ENCODE measurements at places on chromosomes 1 and 21. TPM values are rescaled to one million over a fixed set of nuclear protein-coding genes. Genes with fewer than 3 reads are reported as not detected.

CLEC20A gene
- not detected for total RNA-seq

LCE1E gene
- total RNA-seq, result not detected

SPRR1A gene
- not detected for total RNA-seq

AMIGO1 gene
- 1.2 TPM for total RNA-seq

MRPL24 gene
- total RNA-seq, result 135 TPM

LAX1 gene
- 15.2 TPM for total RNA-seq

NASP gene
- total RNA-seq, result 251 TPM

- no peaks in the 10 kb centered on the region for H3K36me3 ChIP-seq
- no peak overlapping the region for H3K4me3 ChIP-seq
- H3K27ac ChIP-seq, result no peak overlapping the region
- H3K4me1 ChIP-seq, result no peaks in the 10 kb centered on the region
- DNase-seq, result no peak
These were observed 879.9 kb downstream of the AMY1C start for GRCh38 chr1:104629589-104629988.

- H3K4me3 ChIP-seq, result no peak overlapping the region
- no peaks in the 10 kb centered on the region for H3K27me3 ChIP-seq
- H3K36me3 ChIP-seq, result peaks cover 68% of the 10 kb centered on the region
- no peak overlapping the region for H3K27ac ChIP-seq
These were observed 8.7 kb upstream of the NRAS start for GRCh38 chr1:114725230-114725629.

- DNase-seq, result no peak
- no peak overlapping the region for H3K4me3 ChIP-seq
- H3K27me3 ChIP-seq, result peaks cover 15% of the 10 kb centered on the region
- H3K27ac ChIP-seq, result no peak overlapping the region
These were observed 15.1 kb upstream of the TUT4 start for GRCh38 chr1:52567943-52568342.

- H3K4me1 ChIP-seq, result no peaks in the 10 kb centered on the region
- no peaks in the 10 kb centered on the region for H3K27me3 ChIP-seq
- no peak for DNase-seq
- no peak overlapping the region for H3K4me3 ChIP-seq
These were observed 249.1 kb downstream of the GREM2 start for GRCh38 chr1:240362826-240363225.

DNA sequence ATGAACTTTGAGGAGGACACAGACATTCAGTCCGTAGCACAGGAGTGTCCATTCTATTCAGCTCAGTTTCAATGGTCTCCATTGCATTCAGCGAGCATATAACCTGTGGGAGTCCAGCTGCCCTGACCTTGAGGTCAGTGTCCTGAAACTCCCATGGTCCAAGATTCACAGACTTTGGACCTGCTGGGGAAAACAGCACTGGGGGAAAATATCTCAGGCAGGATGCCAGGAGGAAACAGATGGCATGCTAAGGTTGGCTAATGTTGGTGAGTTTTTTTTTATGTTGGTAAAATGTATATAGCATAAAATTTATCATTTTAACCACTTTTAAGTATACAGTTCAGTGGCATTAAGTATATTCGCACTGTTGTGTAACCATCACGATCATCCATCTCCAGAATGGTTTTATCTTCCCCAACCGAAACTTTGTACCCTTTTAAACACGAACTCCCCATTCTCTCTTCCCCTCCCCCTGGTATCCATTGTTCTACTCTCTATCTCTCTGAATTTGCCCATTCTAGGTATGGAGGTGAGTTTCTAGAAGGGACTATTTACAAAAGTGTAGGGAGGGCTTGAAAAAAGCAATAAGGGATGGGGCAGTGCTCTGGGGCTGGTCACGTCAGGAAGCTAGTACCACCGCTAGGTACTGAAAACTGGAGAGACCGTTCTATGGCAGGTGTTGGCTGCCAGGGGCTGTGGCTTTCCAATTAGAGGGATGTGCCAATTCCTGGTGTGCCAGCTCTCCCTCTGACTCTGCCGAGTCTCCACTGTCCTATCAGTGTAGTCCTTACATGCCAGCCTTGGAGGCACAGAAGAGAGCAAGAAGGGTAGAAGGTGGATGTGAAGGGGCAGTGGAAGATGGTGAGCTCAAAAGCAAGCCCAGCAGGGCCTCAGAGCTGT is 85.3 kb downstream of the FOXD2 start:
- no peak for DNase-seq
- H3K4me3 ChIP-seq, result no peak overlapping the region
- no peaks in the 10 kb centered on the region for H3K36me3 ChIP-seq
- H3K27me3 ChIP-seq, result peaks cover 25% of the 10 kb centered on the region

- no peaks in the 10 kb centered on the region for H3K36me3 ChIP-seq
- no peaks in the 10 kb centered on the region for H3K27me3 ChIP-seq
- no peak overlapping the region for H3K27ac ChIP-seq
- H3K4me3 ChIP-seq, result no peak overlapping the region
These were observed 852.9 kb upstream of the ADGRL4 start for GRCh38 chr1:79859212-79859948.

GRCh38 chr21:14863745-14864210 is 201.0 kb downstream of the NRIP1 start:
- H3K27me3 ChIP-seq, result no peaks in the 10 kb centered on the region
- H3K27ac ChIP-seq, result no peak overlapping the region
- peaks cover 5% of the 10 kb centered on the region for H3K4me1 ChIP-seq
- H3K4me3 ChIP-seq, result no peak overlapping the region

DNA sequence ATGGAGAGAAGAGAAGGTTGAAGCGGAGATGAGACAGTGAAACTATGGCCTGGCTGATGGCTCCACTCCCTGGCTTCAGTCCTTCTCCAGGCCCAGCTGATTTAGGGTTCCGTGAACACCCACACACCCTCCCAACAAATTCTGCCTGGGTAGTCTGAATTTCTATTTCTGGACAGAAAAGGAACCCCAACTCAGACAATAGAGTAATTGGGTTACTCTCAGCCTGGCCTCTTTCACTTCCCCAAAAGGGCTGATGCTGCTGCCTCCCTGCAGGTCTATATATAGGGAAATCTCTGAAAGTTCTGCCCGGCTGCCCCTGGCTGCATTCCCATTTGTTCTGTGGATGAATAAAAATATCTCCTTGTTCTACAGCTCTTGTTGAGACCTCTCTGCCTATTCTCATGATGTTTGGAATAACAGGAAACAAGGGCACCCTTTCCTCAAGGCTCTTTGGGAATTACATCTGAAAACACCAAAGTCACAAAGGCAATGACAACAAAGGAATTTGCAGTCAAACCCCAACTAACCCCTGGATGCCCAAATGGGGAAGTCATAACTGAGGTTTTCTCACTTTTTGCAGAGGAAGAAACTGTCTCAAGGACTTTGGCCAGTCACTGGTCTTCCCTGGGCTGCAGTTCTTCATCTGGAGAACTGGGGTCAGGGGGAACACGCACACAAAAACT is 11.4 kb upstream of the ZSCAN20 start:
- no peaks in the 10 kb centered on the region for H3K4me1 ChIP-seq
- no peaks in the 10 kb centered on the region for H3K36me3 ChIP-seq
- DNase-seq, result no peak
- no peak overlapping the region for H3K27ac ChIP-seq

DNA sequence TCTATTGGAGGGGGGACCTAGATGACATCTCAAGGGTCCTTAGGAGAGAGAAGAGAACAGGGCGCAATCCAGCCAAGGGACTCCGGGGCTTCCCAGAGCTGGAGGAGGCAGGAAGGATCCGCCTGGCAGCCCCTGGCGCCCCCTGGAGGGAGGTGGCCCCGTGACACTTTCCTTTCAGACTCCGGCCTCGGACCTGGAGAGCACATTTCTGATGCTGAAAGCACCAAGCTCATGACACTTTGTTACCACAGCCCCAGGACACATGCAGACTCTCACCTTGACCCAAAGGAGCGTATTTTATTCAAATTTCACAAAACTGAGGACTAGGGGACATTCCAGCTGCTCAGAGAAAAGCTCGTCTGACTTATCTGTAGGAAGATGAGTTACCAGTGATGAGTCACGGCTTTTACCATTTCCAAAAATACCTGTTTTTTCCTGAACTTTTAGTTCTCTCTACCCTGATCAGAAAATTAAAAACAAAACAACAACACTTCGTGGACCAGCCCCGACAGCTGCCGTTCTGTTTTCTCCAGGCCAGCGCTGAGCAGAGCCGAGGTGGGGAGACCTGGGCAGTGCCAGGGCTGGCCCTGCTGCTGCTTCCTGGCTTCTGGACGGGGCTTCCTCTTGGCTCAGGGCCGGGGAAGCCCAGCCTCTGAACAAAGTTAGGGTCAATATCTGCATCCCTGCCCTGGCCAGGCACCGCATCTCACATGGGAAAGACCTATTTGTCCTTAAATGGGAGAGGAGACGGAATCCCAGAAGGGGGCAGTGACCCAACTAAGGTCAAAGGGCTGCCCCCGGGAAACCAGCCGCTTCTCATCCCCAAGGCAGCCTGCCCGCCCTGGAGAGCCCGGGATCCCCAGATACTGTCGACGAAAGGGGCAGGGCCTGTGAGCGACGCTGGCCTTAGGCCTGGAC is 21.6 kb upstream of the POFUT2 start:
- peaks cover 9% of the 10 kb centered on the region for H3K27me3 ChIP-seq
- H3K36me3 ChIP-seq, result no peaks in the 10 kb centered on the region
- peak; percentile 18 for DNase-seq
- no peak overlapping the region for H3K4me3 ChIP-seq
- peak overlapping the region; percentile 74 for H3K27ac ChIP-seq

- H3K27me3 ChIP-seq, result no peaks in the 10 kb centered on the region
- no peaks in the 10 kb centered on the region for H3K4me1 ChIP-seq
- H3K36me3 ChIP-seq, result peaks cover 2% of the 10 kb centered on the region
- no peak overlapping the region for H3K27ac ChIP-seq
- no peak for DNase-seq
- H3K4me3 ChIP-seq, result no peak overlapping the region
These were observed 80.3 kb downstream of the SCMH1 start for GRCh38 chr1:41161846-41162245.

DNA sequence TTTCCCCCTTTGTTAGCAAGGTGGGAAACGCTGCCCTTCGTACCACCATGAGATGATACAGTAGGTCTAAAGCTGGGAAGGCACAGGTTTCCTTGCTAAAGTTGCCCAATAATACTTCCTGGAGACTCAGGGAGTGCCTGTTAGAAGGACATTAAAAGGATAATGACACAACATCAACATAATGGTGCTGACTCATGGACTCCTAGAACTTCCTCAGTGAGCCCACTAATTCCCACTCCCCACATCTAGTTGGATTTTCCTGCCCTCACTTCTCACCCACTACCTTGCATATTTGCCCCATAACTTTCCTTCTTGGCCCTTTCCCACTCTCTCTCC is 17.5 kb downstream of the CFAP45 start:
- no peaks in the 10 kb centered on the region for H3K4me1 ChIP-seq
- no peak overlapping the region for H3K27ac ChIP-seq
- H3K36me3 ChIP-seq, result no peaks in the 10 kb centered on the region
- peaks cover 6% of the 10 kb centered on the region for H3K27me3 ChIP-seq

DNA sequence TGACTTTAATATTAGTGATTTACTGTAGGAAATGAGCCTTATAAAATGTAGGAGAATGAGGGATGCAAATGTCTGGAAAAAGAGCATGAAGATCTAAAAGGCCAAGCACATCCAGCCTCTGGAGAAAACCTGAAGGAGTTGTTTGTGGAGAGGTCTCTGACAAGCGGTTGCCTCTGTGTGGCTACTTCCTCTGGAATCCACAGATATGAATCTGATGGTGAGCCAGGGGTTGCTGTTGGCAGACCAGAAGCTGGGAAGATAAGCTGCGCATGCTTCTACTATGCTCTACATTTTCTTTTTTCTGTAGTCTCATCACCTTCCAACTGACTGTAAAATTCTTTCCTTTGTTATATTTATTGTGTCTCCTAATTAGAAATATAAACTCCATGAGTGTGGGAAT is 248.6 kb downstream of the OLFM3 start:
- no peaks in the 10 kb centered on the region for H3K4me1 ChIP-seq
- H3K27me3 ChIP-seq, result no peaks in the 10 kb centered on the region
- H3K36me3 ChIP-seq, result no peaks in the 10 kb centered on the region
- no peak overlapping the region for H3K4me3 ChIP-seq
- no peak for DNase-seq

GRCh38 chr1:10724511-10724910 is 71.9 kb downstream of the CASZ1 start:
- H3K4me3 ChIP-seq, result no peak overlapping the region
- DNase-seq, result no peak
- H3K27me3 ChIP-seq, result peaks cover 2% of the 10 kb centered on the region
- no peaks in the 10 kb centered on the region for H3K36me3 ChIP-seq

GRCh38 chr1:174550296-174550695 is 102.5 kb downstream of the GPR52 start:
- no peak for DNase-seq
- H3K4me3 ChIP-seq, result no peak overlapping the region
- no peaks in the 10 kb centered on the region for H3K4me1 ChIP-seq
- peaks cover 3% of the 10 kb centered on the region for H3K36me3 ChIP-seq
- H3K27me3 ChIP-seq, result no peaks in the 10 kb centered on the region

- no peaks in the 10 kb centered on the region for H3K36me3 ChIP-seq
- no peak overlapping the region for H3K27ac ChIP-seq
- no peak overlapping the region for H3K4me3 ChIP-seq
These were observed 11.5 kb downstream of the PALMD start for GRCh38 chr1:99657213-99658030.

GRCh38 chr1:61746813-61747212 is 4.5 kb downstream of the PATJ start:
- peaks cover 14% of the 10 kb centered on the region for H3K4me1 ChIP-seq
- peaks cover 10% of the 10 kb centered on the region for H3K36me3 ChIP-seq
- no peaks in the 10 kb centered on the region for H3K27me3 ChIP-seq
- no peak overlapping the region for H3K27ac ChIP-seq

DNA sequence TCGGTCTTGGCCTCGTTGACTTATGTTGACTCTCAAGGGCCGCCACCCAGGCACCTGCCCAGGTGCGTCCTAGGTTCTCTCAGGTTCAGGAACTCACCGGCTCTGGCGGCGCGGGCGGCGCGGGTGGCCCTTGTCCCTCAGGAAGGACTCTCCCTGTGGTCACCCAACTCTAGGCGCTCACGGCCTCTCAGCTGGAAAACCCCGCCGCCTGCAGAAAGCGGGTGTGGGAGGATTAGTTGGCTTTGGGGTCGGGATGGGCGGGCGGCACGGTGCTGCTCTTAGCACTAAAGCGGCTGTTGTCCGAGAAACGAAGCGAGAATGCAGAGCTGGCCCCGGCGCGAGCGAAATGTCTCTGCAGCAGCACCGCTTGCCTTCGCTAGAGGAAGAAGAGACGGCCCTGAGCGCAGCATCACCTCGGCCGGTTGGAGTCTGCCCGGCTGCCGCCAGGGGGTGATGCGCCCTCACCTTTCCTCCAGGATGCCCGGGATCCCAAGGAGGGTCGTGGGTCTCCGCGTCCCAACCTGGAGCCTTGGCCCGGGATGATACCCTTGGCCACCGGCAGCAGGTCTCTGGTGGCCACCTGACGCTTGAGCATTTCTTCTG is 8.1 kb upstream of the TADA1 start:
- H3K36me3 ChIP-seq, result no peaks in the 10 kb centered on the region
- H3K4me1 ChIP-seq, result peaks cover 12% of the 10 kb centered on the region
- no peak overlapping the region for H3K4me3 ChIP-seq

- H3K4me1 ChIP-seq, result peaks cover 33% of the 10 kb centered on the region
- peaks cover 3% of the 10 kb centered on the region for H3K36me3 ChIP-seq
- peaks cover 12% of the 10 kb centered on the region for H3K27me3 ChIP-seq
- peak overlapping the region; percentile 94 for H3K4me3 ChIP-seq
- DNase-seq, result peak; percentile 46
These were observed 950 bp upstream of the EVA1C start for GRCh38 chr21:32411350-32412161.

GRCh38 chr1:48175116-48175515 is 47.4 kb upstream of the SLC5A9 start:
- H3K27me3 ChIP-seq, result peaks cover 4% of the 10 kb centered on the region
- DNase-seq, result no peak
- no peaks in the 10 kb centered on the region for H3K4me1 ChIP-seq
- no peak overlapping the region for H3K27ac ChIP-seq
- no peak overlapping the region for H3K4me3 ChIP-seq

Data from activated T-helper 1 cell treated with anti-CD3 and anti-CD28 coated beads, Interleukin-12 subunit alpha, Interleukin-12 subunit beta, Interleukin-2, Interleukin-4 antibody, amounts not matched to agents 30 ng/mL and 10 ng/mL and 1 ng/mL, durations not matched to agents 14 hours and 24 hours and 36 hours (primary cell).